Liver (tissue), 10 donors: ENCODE measurements at places on chromosomes 2 and 18. TPM values are rescaled to one million over a fixed set of nuclear protein-coding genes. Genes with fewer than 3 reads are reported as not detected.

TEKT4 gene
- total RNA-seq, result not detected

LIPG gene
- total RNA-seq, result 150 TPM

PPP1R1C gene
- 5.4 TPM for total RNA-seq

HRH4 gene
- 0.19 TPM for total RNA-seq

SLC9A4 gene
- total RNA-seq, result not detected

METAP1D gene
- total RNA-seq, result 3.9 TPM

RAB1A gene
- total RNA-seq, result 52.8 TPM

NOSTRIN gene
- 16.7 TPM for total RNA-seq

ANKRD36C gene
- 13.4 TPM for total RNA-seq

GPR155 gene
- total RNA-seq, result 9.4 TPM

FSHR gene
- total RNA-seq, result not detected

L3MBTL4 gene
- total RNA-seq, result 15.0 TPM

RAB6C gene
- 0.08 TPM for total RNA-seq

SLC39A6 gene
- 16.6 TPM for total RNA-seq

- peaks cover 3% of the 10 kb centered on the region for H3K36me3 ChIP-seq
- H3K4me3 ChIP-seq, result no peak overlapping the region
- no peak for DNase-seq
- no peaks in the 10 kb centered on the region for H3K27me3 ChIP-seq
These were observed 34.7 kb downstream of the SFXN5 start for GRCh38 chr2:73036766-73037165.

- H3K4me1 ChIP-seq, result no peaks in the 10 kb centered on the region
- H3K36me3 ChIP-seq, result no peaks in the 10 kb centered on the region
- no peak for DNase-seq
- H3K27ac ChIP-seq, result no peak overlapping the region
- H3K27me3 ChIP-seq, result no peaks in the 10 kb centered on the region
These were observed 521.4 kb downstream of the FBXO15 start for GRCh38 chr18:73626221-73626620.

- no peaks in the 10 kb centered on the region for H3K27me3 ChIP-seq
- peaks cover 8% of the 10 kb centered on the region for H3K4me1 ChIP-seq
- no peak overlapping the region for H3K4me3 ChIP-seq
- H3K27ac ChIP-seq, result no peak overlapping the region
- H3K36me3 ChIP-seq, result no peaks in the 10 kb centered on the region
These were observed 2.4 kb downstream of the TRABD2A start for GRCh38 chr2:84878459-84878858.

DNA sequence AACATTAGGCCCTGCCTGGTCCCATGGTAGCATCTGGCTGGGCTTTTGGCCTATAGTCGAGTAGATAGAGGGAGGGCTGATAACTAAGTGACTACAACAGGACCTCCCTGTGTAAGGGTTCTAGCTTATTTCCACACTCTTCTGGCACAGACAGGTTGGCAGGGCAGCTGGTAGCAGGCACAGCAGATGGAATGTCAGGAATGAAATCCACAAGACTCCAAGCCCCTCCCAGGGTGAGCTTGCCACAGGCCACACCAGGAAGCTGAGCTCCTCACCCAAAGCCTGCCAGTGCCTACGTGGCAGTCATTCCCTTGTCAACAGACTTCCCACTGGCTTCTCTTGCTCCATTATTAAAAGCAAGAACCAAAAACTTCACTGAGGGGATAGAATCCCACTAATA is 20.7 kb upstream of the C1QL2 start:
- H3K27me3 ChIP-seq, result no peaks in the 10 kb centered on the region
- no peak for DNase-seq
- no peaks in the 10 kb centered on the region for H3K36me3 ChIP-seq
- H3K27ac ChIP-seq, result no peak overlapping the region
- H3K4me1 ChIP-seq, result no peaks in the 10 kb centered on the region

DNA sequence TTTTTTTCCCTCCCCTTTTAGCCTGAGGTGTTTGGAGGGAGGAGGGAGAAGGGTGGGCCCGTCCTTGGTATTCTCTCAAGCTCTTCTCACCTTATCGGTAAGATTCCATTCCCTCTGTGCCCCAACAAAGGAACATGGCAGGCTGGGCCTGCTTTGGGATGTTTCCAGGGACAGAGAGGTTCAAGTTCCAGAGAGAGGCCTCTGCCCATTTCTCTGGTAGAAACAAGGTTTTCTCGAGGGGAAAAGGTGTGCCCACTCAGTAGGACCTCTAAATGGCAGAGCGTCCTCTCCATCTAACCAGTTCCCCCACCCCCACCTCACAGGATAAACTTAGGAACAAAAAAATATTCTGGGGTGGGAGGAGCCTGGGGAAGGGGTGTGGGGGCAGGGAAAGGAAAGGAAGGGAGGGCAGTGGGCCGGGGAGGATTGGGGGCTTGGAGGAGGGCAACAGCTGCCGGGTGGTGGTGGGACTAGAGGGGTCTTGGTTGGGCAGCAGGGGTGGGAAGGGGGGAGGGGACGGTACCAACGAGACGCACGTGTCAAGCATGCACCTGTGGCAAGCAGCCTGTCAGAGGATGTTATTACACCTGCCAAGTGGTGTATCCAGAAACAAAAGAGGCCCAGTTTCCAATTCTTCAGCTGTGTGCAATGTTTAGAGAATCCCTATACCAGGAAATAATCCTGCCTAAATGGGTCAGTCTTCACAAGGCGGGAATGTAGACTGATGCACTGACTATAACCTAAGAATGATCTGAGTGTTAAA is 2.1 kb downstream of the PCBP1 start:
- no peaks in the 10 kb centered on the region for H3K27me3 ChIP-seq
- no peaks in the 10 kb centered on the region for H3K36me3 ChIP-seq
- no peak for DNase-seq
- H3K4me3 ChIP-seq, result peak overlapping the region; percentile 84

DNA sequence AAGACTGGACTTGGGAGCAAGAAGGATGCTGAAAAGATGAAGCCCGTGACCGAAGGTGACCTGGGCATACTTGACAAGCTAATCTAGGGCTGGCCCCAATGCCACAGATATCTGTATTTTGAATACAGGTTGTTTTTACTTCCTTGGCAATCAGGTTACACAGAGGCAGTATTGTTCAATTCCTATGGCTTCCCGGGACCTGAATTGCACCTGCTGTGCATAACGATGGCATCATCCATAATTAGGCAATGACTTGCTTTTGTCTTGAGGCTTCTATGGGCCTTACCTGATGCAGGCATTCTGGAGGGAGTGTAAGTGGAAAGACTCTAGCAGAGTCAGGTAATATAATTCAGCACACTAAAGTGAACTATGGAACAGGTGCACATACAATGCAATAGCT is 60.6 kb upstream of the CUL3 start:
- H3K27me3 ChIP-seq, result no peaks in the 10 kb centered on the region
- peaks cover 7% of the 10 kb centered on the region for H3K4me1 ChIP-seq
- H3K27ac ChIP-seq, result no peak overlapping the region
- no peak for DNase-seq

DNA sequence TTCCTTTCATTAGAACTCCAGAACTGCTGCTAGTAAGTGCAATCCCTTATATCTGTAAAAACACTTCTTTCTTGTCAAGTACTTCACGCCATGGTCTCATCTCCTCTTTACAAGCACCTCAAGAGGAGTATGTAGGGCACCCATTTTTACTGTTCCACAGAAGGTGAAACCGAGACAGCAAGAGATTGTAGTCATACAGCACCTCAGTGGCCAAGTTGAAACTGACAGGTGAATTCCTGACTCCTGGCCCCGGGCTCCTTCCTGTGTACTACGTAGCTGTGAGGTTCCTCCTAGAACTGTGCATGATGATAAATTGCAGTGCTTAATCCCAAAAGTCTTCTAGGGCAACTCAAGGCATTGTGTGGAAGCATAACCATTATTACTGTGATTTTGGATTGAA is 131.5 kb upstream of the MEIS1 start:
- no peak overlapping the region for H3K27ac ChIP-seq
- no peak for DNase-seq
- H3K36me3 ChIP-seq, result no peaks in the 10 kb centered on the region
- H3K4me3 ChIP-seq, result no peak overlapping the region
- no peaks in the 10 kb centered on the region for H3K27me3 ChIP-seq
- H3K4me1 ChIP-seq, result no peaks in the 10 kb centered on the region

GRCh38 chr2:3460156-3460555 is 59.2 kb downstream of the ADI1 start:
- DNase-seq, result no peak
- H3K27ac ChIP-seq, result no peak overlapping the region
- H3K4me1 ChIP-seq, result no peaks in the 10 kb centered on the region
- no peaks in the 10 kb centered on the region for H3K27me3 ChIP-seq
- no peak overlapping the region for H3K4me3 ChIP-seq

DNA sequence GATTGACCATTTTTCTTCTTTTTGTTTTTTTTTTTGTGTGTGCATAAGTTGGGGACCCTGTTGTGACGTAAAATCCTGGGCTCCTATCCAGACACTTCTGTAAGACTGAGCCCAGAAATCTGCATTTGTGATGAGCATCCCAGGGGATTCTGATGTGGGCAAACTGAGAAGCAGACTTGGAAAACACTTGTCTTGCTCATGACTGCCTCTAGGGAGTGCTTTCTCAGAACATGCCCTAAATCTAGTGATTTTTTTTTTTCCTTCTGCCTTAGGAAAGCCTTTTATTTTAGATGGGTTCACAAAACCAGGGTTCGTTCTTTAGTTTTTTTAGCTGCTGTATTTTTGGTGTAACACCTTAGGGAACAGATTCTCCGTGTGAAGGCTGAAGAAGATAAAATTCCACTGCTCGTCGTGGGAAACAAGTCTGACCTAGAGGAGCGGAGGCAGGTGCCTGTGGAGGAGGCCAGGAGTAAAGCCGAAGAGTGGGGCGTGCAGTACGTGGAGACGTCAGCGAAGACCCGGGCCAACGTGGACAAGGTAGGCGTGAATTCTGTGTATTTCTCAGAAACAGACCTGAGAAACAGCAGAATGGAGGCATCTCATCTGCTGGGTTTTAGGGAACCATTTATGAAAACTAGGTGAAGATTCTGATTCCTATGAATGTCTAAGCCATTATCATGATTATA is 36.7 kb downstream of the RALB start:
- no peaks in the 10 kb centered on the region for H3K27me3 ChIP-seq
- peaks cover 14% of the 10 kb centered on the region for H3K36me3 ChIP-seq
- no peaks in the 10 kb centered on the region for H3K4me1 ChIP-seq
- H3K4me3 ChIP-seq, result no peak overlapping the region
- no peak for DNase-seq

GRCh38 chr2:197675711-197676188 is 363 bp upstream of the RFTN2 start:
- peak overlapping the region; percentile 13 for H3K27ac ChIP-seq
- peak overlapping the region; percentile 39 for H3K4me3 ChIP-seq
- H3K4me1 ChIP-seq, result peaks cover 1% of the 10 kb centered on the region
- H3K36me3 ChIP-seq, result no peaks in the 10 kb centered on the region
- DNase-seq, result no peak

DNA sequence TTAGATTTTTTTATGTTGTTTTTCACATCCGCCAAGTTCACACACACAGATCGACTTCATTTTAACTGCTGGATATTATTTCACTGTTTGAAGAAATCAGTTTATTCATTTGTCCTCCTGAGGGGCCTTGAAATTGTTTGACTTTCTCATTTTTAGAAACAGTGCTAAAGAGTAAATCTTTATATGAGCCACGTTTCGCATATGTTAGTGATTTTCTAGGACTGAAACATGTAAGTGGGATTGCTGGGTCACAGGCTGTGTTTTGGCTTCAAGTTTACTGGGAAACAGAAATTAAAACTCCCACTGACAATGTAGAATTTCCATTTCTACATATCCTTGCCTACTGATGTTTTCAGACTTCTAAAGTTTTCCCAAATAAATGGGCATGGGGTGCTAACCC is 363.8 kb downstream of the NCKAP5 start:
- H3K27me3 ChIP-seq, result no peaks in the 10 kb centered on the region
- no peak overlapping the region for H3K4me3 ChIP-seq
- no peak for DNase-seq
- no peak overlapping the region for H3K27ac ChIP-seq
- H3K36me3 ChIP-seq, result no peaks in the 10 kb centered on the region
- no peaks in the 10 kb centered on the region for H3K4me1 ChIP-seq

DNA sequence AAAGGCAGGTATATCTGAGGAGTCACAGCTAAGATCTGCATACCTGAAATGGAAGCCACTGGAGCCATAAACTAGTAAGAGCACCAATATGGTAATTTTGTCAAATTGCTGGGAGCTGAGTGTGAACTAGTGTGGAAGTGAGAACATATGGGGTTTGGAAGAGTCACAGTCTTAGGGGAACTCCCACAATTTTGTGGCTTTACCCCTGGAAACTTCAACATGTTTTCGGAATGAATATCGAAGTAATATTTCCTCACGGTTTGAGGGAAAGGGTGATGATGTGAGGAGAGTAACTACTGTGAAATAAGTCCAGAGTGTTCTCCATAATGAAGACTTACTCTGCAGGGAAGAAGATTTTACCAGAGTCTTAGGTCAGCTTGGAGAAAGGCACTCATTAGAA is 565.9 kb downstream of the RIT2 start:
- no peak for DNase-seq
- H3K4me3 ChIP-seq, result no peak overlapping the region
- no peaks in the 10 kb centered on the region for H3K36me3 ChIP-seq

DNA sequence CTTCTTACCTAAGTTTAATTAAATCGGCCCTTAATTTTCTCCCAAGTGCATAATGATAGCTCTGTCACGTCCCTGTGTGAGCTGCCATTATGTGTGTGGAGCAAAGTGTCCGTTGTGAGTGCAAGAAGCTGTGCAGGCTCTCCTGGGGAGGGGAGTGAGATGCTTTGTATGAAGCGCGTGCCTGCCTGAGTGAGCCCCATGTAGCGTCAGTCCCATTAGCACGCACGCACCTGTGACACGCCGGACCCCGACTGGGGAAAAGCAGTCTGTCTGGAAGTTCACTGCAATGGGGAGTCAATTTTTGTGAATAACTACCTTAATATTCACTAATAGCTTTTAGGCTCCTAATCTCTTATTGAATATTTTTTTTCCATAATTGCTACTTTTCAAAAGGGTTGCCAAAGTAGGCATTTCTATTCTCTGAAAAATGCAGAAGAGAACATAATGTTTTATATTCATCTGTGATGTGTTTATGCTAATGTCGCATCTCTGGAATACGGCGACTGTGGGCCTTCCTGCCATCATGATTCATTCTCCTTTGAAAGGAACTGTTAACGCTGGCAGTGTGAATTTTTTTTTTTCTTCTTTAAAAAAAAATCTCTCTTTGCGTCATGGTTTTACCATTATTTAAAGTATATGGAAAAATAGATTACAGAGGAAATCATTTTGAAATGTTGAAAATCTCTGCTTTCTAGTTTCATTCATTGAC is 157.7 kb downstream of the COL4A4 start:
- H3K4me3 ChIP-seq, result no peak overlapping the region
- no peak for DNase-seq
- H3K4me1 ChIP-seq, result no peaks in the 10 kb centered on the region
- H3K36me3 ChIP-seq, result no peaks in the 10 kb centered on the region

- DNase-seq, result no peak
- no peaks in the 10 kb centered on the region for H3K4me1 ChIP-seq
- H3K36me3 ChIP-seq, result no peaks in the 10 kb centered on the region
- H3K27me3 ChIP-seq, result no peaks in the 10 kb centered on the region
These were observed 12.8 kb downstream of the IL18RAP start for GRCh38 chr2:102435741-102436140.

GRCh38 chr2:30823452-30823851 is 16.2 kb upstream of the CAPN13 start:
- no peaks in the 10 kb centered on the region for H3K27me3 ChIP-seq
- H3K36me3 ChIP-seq, result no peaks in the 10 kb centered on the region
- DNase-seq, result no peak

GRCh38 chr18:42707080-42707479 is 408.4 kb downstream of the RIT2 start:
- no peak overlapping the region for H3K27ac ChIP-seq
- H3K4me1 ChIP-seq, result no peaks in the 10 kb centered on the region
- H3K27me3 ChIP-seq, result no peaks in the 10 kb centered on the region
- DNase-seq, result no peak
- H3K4me3 ChIP-seq, result no peak overlapping the region
- no peaks in the 10 kb centered on the region for H3K36me3 ChIP-seq
